Subcutaneous preadipocyte (primary cell): ENCODE measurements at places on chromosomes 4 and X. TPM values are rescaled to one million over a fixed set of nuclear protein-coding genes. Genes with fewer than 3 reads are reported as not detected.

MAGEE2 gene
- total RNA-seq, result not detected in 2 replicates

ARX gene
- total RNA-seq, result not detected in 2 replicates

POLN gene
- 2.2 and 3.5 TPM in 2 replicates for total RNA-seq

CENPVL2 gene
- under 0.01 TPM in 1 of 2 replicates, not detected in the other for total RNA-seq

EPHA5 gene
- under 0.01 TPM in 1 of 2 replicates, not detected in the other for total RNA-seq

PAQR3 gene
- total RNA-seq, result 26.8 and 34.0 TPM in 2 replicates

SCRG1 gene
- total RNA-seq, result under 0.01 TPM in 1 of 2 replicates, not detected in the other

FRG2 gene
- total RNA-seq, result not detected in 2 replicates

STARD8 gene
- total RNA-seq, result 0.59 and 0.73 TPM in 2 replicates

RFC1 gene
- 37.8 and 57.1 TPM in 2 replicates for total RNA-seq

MAB21L2 gene
- total RNA-seq, result not detected in 2 replicates

PCSK1N gene
- total RNA-seq, result 0.20 and 0.37 TPM in 2 replicates

PHKA2 gene
- 6.6 and 8.0 TPM in 2 replicates for total RNA-seq

SPANXN3 gene
- total RNA-seq, result not detected in 2 replicates

CXCL11 gene
- not detected in 2 replicates for total RNA-seq

USP51 gene
- total RNA-seq, result 1.2 and 2.2 TPM in 2 replicates

POF1B gene
- total RNA-seq, result not detected in 2 replicates

SH3TC1 gene
- total RNA-seq, result 2.2 and 4.8 TPM in 2 replicates

XAGE1A gene
- not detected in 2 replicates for total RNA-seq

GAGE12E gene
- total RNA-seq, result not detected in 2 replicates

TRO gene
- total RNA-seq, result 1.4 and 5.1 TPM in 2 replicates

FBXO8 gene
- 27.4 and 30.1 TPM in 2 replicates for total RNA-seq

CYTL1 gene
- 0.20 and 0.37 TPM in 2 replicates for total RNA-seq

SOX3 gene
- total RNA-seq, result not detected in 2 replicates

IL15 gene
- 1.5 and 1.6 TPM in 2 replicates for total RNA-seq

ZNF711 gene
- under 0.01 and 0.20 TPM in 2 replicates for total RNA-seq

MGST2 gene
- total RNA-seq, result 3.5 and 4.8 TPM in 2 replicates

DUSP21 gene
- total RNA-seq, result not detected in 2 replicates

EVC2 gene
- 9.0 and 9.2 TPM in 2 replicates for total RNA-seq

ATP2B3 gene
- total RNA-seq, result not detected in 2 replicates

OPHN1 gene
- 4.5 and 4.8 TPM in 2 replicates for total RNA-seq

MTNR1A gene
- total RNA-seq, result under 0.01 TPM in 1 of 2 replicates, not detected in the other

OSTC gene
- total RNA-seq, result 226 and 263 TPM in 2 replicates

DOK7 gene
- under 0.01 TPM in 1 of 2 replicates, not detected in the other for total RNA-seq

KCTD8 gene
- 0.20 TPM in 1 of 2 replicates, not detected in the other for total RNA-seq

CT45A3 gene
- not detected in 2 replicates for total RNA-seq

ARSH gene
- not detected in 2 replicates for total RNA-seq

GPR50 gene
- total RNA-seq, result not detected in 2 replicates

RHOXF1 gene
- not detected in 2 replicates for total RNA-seq

SMIM43 gene
- total RNA-seq, result under 0.01 and 0.20 TPM in 2 replicates

ARHGAP4 gene
- total RNA-seq, result 0.37 and 0.39 TPM in 2 replicates

GPC3 gene
- 1.5 TPM in 1 of 2 replicates, not detected in the other for total RNA-seq

SLC25A53 gene
- total RNA-seq, result 7.4 and 9.9 TPM in 2 replicates

TRMT10A gene
- total RNA-seq, result 5.5 and 7.4 TPM in 2 replicates

AKAP4 gene
- total RNA-seq, result not detected in 2 replicates

HAUS3 gene
- total RNA-seq, result 7.0 and 11.3 TPM in 2 replicates

IQCM gene
- total RNA-seq, result not detected in 2 replicates

CT55 gene
- not detected in 2 replicates for total RNA-seq

ARHGAP36 gene
- total RNA-seq, result not detected in 2 replicates

RHOXF2B gene
- total RNA-seq, result not detected in 2 replicates

NXF3 gene
- total RNA-seq, result not detected in 2 replicates

PPEF2 gene
- under 0.01 TPM in 1 of 2 replicates, not detected in the other for total RNA-seq

ADH1A gene
- not detected in 2 replicates for total RNA-seq

SPANXB1 gene
- total RNA-seq, result not detected in 2 replicates
